ENCODE measurements at places on chromosomes 13 and 19. TPM values are rescaled to one million over a fixed set of nuclear protein-coding genes. Genes with fewer than 3 reads are reported as not detected.

- no peak for DNase-seq
Measured at GRCh38 chr13:106110241-106110855, 425.1 kb downstream of the EFNB2 start.

DNA sequence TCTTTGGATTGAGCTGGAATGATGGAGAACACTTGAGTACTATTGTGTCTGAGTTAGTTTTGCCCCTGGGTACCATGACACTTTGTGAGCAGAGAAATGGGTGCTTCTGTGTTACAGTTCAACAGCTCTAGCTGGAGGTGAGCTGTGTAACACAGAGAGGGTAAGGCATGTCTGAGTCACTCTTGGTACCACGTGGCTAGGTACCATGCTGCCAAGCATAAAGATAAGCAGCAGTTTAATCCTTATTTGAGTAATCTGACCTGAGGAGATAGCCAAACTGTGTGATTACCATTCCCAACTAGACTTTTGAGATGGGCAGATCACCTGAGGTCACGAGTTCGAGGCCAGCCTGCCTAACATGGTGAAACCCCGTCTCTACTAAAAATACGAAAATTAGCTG is 122.0 kb downstream of the OLFM4 start:
- DNase-seq, result no peak

GRCh38 chr19:29404951-29405727 is 120.7 kb upstream of the VSTM2B start:
- no peak for DNase-seq

PEX11G gene
- 0.84 TPM for total RNA-seq

All from left ventricle myocardium superior (tissue), 1 donor.